ENCODE measurements at places on chromosomes 1 and 21.

- no peak for DNase-seq
These were observed 12.1 kb downstream of the LRRC8B start for GRCh38 chr1:89536555-89537341.

DNA sequence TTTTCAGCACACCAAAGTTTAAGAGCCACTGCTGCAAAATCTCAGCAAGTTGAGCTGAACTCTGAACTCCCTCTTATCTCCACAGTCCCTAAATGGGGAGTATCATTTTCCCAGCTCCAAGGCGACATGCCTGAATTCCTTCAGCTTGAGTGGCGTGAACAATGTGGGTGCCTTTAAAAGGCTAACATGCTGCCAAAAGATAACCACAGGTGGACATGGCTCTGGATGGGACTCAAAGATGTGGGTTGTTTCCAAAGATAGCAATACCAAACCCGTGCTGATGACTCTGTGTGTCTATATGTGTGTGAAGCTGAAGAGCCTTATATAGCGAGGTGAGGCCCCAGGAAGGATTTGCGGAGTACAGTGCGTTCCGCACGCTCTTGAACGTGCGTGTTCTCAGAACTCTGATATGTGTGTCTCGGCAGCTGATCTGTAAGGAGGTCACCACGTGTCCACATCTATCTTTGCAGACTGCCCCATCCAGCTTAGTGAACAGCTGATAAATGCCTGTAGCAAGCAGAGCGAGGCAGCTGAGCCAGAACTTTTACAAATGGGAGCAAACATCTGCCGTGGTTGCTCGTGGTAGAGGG, 189.2 kb downstream of the DYRK1A start:
- DNase-seq = no peak

DNA sequence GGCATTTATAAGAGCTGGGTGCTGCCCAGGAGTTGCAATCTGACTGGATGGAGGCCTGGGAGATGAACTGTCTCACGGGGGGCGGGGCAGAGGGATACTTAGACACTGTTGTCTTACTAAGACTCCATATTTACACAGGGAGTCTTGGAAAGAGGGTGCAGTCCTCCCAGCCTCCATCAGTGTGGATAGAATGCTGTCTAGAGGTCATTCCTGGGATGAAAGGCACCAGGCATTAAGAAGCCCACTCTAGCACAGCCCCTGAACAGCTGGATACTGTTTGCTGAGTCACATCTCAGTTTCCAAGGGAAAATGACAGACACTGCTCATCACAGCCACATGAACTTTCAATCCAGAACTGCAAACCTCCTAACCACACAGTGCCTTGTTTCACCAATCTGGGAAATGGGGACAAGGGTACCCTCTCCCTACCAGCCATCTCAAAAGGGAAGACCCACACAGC, 43.3 kb downstream of the SSBP3 start:
- DNase-seq = no peak

DNA sequence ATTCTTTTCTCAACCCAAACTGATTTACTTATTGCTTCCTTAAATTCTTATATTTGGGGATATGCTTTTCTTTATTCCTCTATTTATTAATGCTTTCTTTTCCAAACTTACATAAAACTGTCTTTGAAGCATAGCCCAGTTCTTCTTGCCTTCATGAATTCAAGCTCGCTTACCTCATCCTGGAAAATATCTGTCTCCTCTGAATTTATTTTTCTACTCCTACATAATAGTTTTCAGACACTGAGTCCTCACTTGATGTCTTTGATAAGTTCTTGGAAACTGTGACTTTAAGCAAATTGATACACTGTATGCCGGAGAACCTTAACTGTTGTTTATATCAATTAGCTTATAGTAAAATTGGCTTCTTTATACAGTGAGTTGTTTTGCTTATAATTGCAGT, 93.8 kb downstream of the ZFYVE9 start:
- DNase-seq = peak; percentile 52

DNA sequence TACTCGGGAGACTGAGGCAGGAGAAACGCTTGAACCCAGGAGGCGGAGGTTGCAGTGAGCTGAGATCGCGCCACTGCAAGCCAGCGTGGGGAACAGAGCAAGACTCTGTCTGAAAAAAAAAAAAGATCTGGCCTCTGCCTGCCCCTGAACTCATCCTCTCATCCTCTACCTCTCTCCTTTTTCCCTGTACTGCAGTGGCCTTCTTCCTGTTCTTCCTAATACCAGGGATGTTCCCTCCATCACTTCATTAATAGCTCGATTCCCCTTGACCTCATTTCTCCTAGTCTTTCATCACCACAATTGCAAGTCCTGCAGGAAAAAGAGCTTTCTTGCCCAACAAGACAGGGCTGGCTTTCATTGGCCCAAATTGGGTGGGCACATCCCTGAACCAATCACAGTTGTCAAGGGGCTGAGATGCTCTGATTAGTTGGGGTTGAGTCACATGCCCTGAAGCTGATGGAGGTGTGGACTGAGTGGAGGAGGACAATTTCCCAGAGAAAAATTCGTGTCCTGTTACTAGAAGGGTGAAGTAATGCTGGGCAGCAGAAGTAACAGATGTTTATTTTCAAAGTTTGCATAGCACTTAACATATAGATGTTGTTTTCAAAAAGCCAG, 86.8 kb upstream of the PUM1 start:
- peak; percentile 97 for DNase-seq

GRCh38 chr1:208028526-208028925, 117.6 kb upstream of the CD34 start:
- no peak for DNase-seq

DNA sequence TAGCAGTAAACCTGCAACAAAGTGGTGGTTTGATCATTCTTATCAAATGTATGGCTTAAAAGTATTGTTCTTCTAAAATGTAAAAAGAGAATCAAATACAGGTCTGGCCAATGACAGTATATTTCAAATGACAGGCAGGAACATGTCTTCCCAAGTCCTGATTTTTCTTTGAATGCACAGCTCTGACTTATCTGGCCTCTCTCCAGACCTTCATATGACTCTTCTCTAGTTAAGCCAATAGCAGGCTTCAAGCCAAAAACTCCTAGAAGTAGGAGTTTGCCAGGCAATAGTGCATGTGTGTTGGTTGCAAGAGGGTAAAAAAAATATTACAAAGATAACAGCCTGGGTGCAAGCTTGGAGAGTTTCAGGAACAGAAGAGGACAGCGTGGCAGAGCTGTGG, 345.5 kb downstream of the SMYD3 start:
- DNase-seq = peak; percentile 77

DNA sequence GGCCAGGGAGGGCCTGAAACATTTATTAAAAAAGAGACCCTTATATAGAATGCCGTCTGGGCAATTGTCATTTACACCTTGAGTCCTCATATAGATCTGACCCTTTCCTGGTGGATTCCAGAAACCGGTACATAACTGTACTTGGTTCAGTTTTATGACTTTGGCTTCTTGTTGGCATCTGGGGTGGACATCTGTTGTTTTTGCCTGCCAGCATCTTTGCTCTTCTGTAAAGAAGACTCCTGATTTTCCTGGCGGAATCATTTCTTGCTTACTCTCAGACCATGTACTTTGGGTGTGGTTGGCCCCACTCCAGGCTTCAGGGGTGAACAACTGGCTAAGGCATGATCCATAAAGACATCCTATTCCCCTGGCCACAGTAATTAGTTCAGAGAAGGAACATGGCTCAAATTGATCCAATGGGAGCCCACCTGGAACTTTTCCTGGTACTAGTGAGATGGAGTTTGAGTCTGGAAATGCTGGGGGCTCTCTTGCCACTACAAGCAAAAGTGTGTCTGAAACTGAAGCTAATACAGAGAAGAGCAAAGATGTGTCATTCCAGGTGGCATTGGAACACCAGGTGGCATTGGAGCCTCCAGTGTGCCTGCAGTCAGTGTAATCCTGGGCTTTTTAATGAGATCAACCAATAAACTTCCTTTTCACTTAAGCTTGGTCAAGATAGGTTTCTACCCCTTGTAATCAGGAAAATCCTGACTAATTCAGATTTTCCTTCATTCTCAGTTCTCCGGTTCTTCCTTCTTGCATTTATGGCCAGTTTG, 332.5 kb upstream of the CAMK1G start:
- no peak for DNase-seq

- no peak for DNase-seq
These were observed 14.3 kb downstream of the TRIM11 start for GRCh38 chr1:228392111-228392936.

DNA sequence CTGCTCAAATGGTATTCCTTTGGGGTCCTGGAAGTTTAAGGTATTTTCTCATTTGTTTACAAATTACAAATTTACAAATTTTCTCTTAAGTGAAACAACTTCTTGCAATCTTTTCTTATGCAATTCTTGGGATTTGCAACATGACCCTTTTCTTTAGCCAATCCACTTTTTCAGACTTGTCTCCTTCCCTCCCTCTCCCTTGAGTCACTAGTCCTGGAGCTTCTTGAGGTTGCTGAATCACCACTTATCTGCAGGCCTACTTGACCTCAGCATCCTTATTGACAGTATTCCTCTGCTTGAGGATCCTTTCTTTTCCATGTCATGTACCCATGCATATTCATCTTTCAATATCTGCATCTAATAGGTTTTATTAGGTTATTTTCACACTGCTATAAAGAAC, 302.8 kb upstream of the ADAMTS5 start:
- peak; percentile 89 for DNase-seq

- DNase-seq = no peak
These were observed 428.4 kb downstream of the BRINP3 start for GRCh38 chr1:190049314-190049713.

DNA sequence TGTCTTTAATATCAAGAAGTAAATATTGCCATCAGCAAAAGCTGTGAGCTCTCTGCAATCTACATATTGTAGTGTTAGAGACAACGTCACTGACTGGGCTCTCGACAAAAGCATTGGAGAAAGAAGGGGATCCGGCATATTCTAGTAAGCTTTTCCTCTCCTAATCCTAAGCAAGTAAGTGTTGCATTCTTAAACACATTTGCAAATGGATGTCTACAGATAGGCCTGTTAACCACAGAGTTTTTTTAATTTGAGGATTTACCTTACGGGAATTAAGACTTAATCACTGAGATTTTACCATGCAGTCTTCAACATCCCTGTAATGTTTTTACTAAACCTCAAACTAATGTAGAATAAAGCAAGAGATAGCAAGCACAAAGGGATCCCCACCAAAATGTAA, 426.5 kb upstream of the CAMK1G start:
- DNase-seq = no peak

DNA sequence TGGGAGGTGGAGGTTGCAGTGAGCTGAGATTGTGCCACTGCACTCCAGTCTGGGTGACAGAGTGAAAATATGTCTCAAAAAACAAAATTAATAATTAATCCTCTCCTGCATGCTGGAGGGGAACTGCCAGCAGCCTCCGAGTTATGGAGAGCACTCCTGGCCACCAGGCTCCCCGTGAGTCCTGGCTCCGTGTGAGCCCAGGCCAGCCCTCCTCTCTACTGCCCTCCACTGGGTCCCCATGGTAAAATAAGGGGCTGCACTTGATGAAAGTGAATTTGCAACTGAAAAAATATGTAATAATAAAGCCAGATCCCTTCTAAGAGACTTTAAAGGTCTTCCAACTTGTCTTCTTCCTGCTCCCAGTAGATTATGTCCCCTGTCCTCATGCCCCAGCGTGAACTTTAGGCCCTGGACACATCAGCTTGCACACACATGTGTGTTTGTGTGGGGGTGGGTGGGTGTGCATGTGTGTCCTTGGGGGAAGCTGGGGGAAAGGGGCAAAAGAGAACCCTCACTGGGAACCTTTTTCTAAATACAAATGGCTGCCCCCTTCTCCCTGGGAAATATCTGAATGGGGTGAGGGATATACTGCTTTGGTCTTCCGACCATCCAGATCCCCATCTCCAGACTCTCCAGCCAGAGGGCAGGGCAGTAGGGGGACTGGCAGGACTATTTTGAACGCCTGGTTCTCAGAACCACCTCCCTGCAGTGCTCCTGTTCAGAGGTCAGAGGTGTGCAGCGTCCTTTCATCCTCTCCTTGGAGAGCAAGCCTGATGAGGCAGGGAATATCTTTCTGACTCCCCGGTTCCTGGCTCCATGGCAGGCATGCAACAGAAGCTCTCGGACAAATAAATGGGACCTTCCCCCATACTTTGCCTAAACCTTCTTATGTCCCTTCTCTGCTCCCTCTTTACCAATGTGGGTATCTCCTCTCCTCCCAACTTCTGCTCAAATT, 26.2 kb downstream of the NEK2 start:
- peak; percentile 41 for DNase-seq

DNA sequence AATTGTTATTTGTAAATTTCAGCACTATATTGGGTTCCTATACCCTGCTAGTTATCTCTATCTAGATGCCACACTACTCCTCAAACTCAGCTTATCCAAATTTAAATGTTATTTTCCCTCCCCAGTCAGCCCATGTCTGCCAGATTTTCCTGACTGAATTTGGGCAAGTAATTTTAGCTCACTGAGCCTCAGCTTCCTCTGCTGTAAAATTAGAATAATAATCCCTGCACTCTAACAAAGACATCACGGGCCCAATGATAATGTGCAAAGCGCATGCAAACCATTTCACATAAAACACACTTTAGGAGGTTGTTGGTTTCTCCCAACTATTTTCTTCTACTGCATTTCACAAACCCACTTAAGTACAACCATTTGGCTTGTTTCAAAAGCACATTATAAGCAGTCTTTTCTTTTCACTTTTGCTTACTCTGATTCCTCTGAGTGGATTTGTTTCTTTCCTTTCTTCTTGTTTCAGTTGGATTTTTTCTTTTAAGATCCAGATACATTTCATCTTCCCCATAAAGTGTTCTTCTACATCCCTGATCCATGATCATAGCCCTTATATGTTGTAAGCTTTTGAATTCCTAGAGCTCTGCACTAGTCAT, 152.8 kb upstream of the DPT start:
- DNase-seq = no peak

- DNase-seq = no peak
These were observed 39.2 kb upstream of the ADAMTS1 start for GRCh38 chr21:26884436-26884835.
